Uterus (tissue), 4 donors: ENCODE measurements at places on chromosomes 3 and 15.

DNA sequence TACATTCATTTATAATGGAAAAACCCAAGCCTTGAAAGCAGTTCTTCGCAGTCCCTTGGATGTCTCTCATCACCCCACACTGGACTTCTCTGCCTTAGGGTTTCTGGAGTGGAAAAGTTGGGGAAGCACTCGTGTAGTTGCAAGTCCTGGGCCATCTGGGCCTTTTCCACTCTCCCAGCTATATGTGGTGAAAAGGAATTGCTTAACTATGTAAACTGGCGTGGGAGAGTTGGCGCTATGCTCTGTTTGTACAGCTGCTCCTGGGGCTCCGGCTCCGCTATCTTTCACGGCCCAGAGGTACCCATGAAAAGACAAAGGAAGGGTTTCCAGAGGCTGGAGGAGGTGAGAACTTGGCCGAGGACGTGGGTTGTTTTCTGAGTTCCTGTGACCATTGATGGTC, 81.1 kb upstream of the MYZAP start:
- no peak for DNase-seq

- DNase-seq = no peak
Observed at GRCh38 chr15:99671926-99672635, 61.2 kb downstream of the LYSMD4 start.

DNA sequence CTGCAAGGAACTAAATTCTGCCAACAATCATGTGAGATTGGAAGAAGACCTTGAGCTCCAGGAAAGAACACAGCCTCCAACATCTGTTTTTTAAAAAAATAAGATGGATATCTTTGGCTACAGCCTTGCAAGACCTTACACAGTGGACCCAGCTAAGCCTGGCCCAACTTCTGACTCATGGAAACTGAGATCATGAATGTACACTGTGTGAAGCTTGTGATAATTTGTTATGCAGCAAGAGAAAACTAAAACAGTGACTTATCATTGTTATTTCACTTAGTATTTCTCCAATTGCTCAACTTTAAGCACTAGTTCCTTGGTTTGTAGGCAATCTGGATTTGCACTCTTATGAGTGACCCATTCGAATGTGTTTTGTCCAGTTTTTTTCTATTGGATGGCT, 29.3 kb downstream of the SHQ1 start:
- no peak for DNase-seq

DNA sequence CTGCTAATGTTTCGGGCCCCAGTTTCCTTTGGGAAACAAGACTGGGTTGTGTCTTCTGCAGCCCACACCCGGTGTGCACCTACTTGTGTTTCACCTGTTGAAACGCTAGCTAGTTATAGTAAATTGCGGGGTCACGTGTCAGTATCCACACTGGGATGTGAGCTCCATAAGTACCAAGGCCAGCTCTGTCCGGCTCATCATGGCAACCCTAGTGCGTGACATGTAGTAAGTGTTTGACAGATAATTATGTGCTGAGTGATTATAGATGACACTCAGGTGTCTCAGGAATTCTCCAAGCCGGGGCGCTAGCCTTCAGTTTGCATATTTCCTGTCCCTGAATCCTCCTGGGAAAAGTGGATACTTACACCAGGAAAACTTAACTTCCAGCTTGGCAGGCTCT, 12.8 kb downstream of the APOD start:
- DNase-seq = no peak

DNA sequence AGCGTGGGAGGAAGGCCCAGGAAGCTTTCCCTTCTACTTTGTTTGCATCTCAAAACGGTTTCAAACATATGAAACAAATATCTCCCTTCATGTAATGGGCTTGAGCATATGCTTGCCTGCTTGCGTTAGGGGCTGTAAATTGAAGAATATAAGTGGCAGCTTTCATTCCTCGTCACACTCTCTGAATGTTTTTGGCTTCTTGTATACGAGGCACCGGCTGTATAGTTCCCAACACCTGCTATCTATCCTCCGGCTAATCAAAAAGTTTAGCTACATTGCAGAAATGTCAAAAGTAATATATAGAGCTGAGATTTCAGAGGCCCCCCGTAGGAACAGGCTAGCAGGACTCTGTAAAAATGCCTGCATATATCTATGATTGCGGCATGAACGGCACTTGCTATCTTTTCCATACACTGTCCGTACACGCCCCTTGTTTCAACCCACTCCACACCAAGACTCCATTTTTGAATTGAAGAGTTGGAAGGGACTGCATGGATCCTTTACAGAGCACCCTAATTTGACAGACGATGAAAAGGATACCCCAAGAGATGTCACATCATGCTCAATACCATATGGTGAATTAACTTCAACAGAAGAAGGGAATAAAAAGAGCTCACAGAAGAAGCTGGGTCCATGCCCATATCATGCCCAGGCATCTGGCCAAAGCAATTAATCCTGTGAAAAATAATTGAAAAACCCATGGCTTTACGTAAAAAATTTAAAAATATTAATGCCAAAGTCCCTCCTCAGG, 2.5 kb downstream of the MASP1 start:
- no peak for DNase-seq

GRCh38 chr15:53843166-53843565, 83.7 kb upstream of the WDR72 start:
- no peak for DNase-seq

DNA sequence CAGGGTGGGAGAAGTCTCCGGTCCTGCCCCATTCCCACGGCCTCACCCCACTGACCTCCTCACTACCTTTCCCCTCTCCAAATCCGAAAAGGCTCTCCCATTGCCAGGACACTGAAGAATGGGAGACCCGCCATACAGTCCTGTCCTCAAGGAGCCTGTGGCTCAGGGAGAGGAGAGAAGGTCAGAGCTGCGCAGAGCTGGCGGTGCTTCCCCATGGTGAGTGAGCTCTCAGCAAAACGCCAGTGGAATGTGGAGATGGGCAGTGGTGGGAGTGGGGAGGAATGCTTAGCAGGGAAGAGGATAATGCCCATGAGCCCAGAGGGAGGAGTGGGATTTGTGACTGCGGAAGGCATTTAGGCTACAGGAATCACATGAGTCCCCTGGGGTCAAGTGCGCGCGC, 20.1 kb downstream of the FAM43A start:
- no peak for DNase-seq

DNA sequence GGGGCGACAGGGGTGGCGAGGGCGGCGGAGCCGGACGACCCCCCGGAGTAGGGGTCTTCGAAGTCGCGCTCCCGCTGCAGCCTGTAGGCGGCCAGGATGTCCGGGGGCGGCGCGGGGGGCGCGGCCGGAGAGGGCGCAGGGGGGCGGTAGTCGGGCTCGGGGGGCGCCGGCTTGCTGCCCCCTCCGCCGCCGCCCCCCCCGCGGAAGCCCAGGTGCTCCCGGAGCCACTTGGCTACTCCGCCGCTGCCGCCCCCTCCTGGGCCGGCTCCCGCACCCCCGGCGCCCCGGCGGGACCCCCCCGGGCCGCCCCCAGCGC, 230 bp downstream of the SHF start:
- no peak for DNase-seq

- no peak for DNase-seq
Observed at GRCh38 chr15:75230551-75231371, 27.4 kb upstream of the GOLGA6C start.

- peak; percentile 76 for DNase-seq
Observed at GRCh38 chr15:64905119-64905831, 6.4 kb upstream of the ANKDD1A start.

DNA sequence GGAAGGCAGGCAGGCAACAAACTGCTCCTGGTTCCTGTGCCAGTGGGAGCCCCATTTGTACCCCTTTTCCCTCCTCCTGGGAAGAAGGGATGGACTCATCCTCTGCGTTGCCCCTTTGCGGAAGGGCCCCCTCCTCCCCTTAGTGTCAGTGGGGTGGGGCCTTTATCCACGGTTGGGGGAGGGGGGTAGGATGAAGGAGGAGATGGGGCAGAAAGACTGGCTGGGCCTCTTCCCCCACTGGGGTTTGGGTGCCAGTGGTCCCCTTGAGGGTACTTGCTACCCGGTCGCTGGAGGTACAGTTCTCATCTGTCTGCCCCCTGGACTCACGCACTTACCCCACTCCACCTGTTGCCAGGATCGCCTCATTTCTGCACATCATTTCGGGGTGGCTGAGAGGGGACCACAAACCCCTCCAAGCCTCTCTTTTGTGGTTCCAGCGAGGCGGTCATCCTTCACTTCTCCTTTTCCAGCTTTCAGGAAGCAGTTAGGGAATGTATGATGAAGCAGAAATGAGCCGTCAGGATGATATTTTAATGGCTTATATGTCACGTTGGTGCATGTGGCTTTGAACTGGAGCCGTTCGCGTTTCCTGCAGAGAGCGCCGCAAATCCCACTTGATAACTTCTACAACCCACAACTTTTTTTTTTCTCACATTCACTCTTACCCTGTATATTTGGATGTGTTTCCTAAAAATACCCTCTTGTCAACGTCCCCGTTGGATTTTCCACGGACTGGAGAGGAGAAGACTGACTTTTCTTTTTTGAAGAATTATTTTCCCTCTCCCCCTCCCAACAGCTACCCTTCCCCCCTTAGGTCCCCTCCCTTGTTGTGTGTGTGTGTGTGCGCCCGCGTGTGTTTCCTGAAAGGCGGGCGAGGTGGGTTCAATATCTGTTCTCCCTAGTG, at the start of gene ZIC4:
ZIC4 (minus strand) TSS at position 516 of the 904 bp plus-strand sequence. CDS start 3,746 bp downstream, outside the sequence.
- no peak for DNase-seq

DNA sequence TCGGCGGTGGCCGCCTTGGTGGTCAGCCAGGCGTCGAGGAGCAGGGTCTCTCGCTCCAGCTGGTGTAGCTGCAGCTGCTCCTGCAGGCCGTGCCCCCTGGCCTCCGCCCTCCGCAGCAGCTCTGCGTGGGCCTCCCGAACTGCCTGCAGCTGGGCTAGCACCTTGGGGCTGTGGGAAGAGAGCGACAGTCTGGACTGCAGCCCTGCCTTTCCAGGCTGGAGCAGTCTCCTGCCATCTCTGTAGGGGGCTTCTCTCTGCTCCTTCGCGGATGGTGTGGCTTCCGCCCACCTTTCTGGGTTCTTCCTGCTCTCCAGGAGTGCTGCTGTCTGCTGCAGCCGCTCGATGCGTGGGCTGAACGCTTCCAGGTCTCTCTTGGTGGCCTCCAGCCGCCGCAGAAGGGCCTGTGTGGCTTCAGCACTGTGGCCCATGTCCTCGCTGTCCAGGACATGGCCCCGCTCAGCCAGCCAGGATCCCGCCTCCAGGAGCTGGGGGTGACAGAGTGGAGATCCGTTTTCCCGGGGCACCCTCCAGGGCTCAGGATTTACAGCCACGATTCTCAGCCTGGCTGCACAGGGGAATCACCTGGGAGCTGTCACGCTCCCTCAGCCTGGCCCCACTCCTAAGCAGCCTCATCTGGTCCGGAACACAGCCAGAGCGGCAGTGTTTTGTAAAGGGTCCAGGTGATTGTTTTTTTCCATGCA, 16.8 kb downstream of the PLA2G4B start:
- no peak for DNase-seq

GRCh38 chr3:128697341-128697740, 28.6 kb upstream of the RAB7A start:
- DNase-seq = no peak

- no peak for DNase-seq
Observed at GRCh38 chr15:56102441-56102840, 109.0 kb upstream of the NEDD4 start.

DNA sequence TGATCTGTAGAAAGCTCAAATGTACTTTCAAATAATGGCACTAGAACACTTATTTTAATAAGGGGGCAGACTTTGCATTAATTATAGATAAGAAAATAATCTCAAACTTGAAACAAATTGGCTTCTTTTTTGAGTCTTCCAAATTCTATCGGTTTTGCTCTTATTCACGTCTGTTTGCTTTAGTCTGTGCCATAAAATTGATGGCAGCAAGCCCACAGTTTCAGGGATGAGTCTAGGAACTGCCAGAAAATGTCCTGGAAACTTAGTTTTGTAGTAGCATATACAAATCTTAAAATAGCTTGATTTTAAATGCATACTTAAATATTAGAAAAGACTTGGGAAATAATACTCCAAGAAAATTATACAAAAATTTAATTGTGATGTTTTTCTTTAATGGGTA, 39.7 kb downstream of the BCHE start:
- DNase-seq = peak; percentile 32

- peak; percentile 30 for DNase-seq
Observed at GRCh38 chr3:77039606-77040171, at the start of gene ROBO2. Gene ROBO2 (plus strand): TSS chr3:77040099. CDS start chr3:77040786, 687 bp downstream.

DNA sequence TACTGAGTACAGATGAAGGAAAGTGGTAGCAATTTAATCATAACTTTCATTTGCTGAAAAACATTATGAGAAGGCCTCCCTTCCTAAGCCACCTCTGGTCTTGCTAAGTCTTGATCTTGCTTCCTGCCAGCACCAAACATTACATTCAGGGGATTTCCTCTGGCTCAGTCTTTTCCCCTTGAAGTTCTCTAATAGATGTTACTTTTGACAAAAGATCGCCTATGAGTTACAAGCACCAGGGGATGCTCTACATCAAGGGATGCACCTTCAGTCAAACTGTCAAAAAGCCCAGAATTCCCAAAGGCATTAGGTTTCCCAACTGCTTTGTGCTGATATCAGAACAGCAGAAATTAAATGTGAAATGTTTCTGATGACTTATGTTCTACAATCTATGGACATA, 47.3 kb downstream of the AQP9 start:
- no peak for DNase-seq

- no peak for DNase-seq
Observed at GRCh38 chr15:65790694-65791334, 1.3 kb downstream of the DENND4A start.

DNA sequence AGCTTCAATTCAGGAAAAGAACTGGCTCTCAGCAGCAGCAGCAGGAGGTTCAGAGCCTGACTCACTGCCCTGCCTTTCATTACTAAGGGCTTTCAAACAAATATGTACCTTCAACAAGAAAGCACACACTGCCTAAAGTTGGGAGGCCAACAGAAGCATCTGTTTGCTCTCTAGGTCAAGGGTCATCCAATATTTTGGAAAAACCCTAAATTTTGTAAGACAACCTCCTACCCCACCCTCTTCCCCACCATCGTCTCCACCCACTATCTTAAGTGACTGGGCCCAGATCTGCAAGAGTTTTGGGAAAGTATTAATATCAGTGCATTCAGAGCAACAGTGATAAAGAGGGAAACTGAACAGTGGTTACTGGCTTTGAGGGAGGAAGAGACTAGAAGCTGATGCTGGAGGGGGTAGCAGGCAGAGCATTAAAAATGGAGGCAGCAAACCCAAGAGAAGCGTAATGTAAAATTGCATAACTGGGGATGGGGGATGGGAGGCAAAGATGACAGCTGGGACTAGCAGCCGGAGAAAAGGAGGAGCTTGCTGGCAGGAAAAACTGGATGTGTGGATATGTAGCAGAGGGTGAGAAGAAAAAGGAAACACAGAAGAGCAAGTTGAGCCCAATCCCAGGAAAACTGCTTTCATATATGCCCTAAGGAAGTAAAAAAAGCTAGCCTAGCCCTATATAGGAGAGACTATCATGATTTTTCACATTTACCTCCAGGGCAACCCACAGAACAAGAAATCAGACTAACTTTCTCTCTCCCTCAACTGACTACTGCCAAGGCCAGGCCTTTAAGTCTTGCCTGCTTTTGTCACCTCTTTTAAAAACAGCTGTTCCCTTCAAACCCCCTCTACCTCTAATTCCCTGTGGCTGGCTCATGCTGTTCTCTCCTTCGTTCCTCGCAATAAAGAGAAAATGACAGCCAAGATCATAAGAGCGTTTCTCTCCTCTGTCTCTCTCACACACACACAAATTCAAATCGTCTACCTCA, 31.4 kb downstream of the NPTN start:
- peak; percentile 53 for DNase-seq
